ENCODE measurements at places on chromosomes 11 and 22. TPM values are rescaled to one million over a fixed set of nuclear protein-coding genes. Genes with fewer than 3 reads are reported as not detected.
A peak's percentile ranks its signal among the peaks of the same experiment; 100 is the strongest.

- no peaks in the 10 kb centered on the region for H3K27me3 ChIP-seq
- no peak overlapping the region for H3K4me3 ChIP-seq
- H3K4me1 ChIP-seq = peaks cover 11% of the 10 kb centered on the region
These were observed 36.3 kb upstream of the SORL1 start for GRCh38 chr11:121415856-121416255.

DNA sequence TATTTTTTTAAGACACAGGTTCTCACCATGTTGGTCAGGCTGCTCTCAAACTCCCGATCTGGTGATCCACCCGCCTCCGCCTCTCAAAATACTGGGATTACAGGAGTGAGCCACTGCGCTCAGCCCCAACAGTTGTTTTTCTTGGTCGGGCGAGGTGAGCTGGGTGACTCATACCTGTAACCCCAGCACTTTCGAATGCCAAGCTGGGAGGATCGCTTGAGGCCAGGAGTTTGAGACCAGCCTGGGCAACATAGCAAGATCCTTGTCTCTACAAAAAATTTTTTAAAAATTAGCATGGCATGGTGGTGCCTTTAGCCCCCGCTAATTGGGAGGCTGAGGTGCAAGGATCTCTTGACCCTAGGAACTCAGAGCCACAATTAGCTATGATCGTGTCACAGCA, 7.0 kb upstream of the NF2 start:
- H3K4me3 ChIP-seq = no peak overlapping the region
- no peaks in the 10 kb centered on the region for H3K27me3 ChIP-seq
- H3K36me3 ChIP-seq = no peaks in the 10 kb centered on the region
- DNase-seq = no peak
- H3K27ac ChIP-seq = no peak overlapping the region

DNA sequence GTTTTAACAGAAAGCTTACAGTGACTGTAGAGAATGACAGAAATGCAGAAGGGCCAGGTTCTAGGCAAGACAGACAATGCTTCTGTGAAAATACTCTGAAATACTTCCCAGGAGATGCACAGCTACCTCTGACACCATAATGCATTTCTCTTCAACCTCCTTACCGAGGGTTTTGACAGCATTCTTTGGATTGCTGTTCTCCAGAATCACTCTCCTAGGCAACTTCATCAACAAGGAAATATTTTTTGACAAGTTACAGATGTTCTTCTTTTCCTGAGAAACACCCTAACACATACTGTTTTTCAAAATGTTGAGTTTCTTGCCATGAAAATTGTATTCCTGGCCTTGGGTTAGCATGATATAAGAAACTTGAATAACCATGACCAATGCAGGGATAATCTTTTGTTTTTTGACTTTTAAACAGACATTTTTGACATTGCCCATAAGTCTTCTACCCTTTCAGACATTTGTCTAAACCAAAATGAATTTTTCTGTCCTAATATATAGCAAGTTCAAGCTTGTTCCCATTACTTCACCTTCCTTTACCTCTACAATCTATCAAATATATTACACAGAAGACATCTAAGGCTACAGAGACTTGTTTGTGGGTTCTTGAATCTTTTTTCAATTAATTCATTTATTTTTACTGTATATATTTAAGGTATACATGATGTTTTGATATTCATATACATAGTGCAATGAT, 108.1 kb downstream of the CCDC34 start:
- H3K4me3 ChIP-seq = no peak overlapping the region
- H3K27ac ChIP-seq = no peak overlapping the region
- no peaks in the 10 kb centered on the region for H3K36me3 ChIP-seq
- no peaks in the 10 kb centered on the region for H3K4me1 ChIP-seq

GRCh38 chr11:101816613-101817012, 98.2 kb upstream of the CEP126 start:
- no peak for DNase-seq
- no peaks in the 10 kb centered on the region for H3K4me1 ChIP-seq
- no peaks in the 10 kb centered on the region for H3K36me3 ChIP-seq
- H3K27me3 ChIP-seq = no peaks in the 10 kb centered on the region

- peaks cover 9% of the 10 kb centered on the region for H3K4me1 ChIP-seq
- H3K27ac ChIP-seq = no peak overlapping the region
These were observed 514.2 kb downstream of the SOX6 start for GRCh38 chr11:15841931-15842740.

- H3K4me1 ChIP-seq = peaks cover 7% of the 10 kb centered on the region
- no peak overlapping the region for H3K27ac ChIP-seq
- no peaks in the 10 kb centered on the region for H3K36me3 ChIP-seq
- DNase-seq = no peak
- H3K4me3 ChIP-seq = no peak overlapping the region
These were observed 134.3 kb downstream of the SNX19 start for GRCh38 chr11:130781931-130782330.

GRCh38 chr11:69210310-69211035, 54.7 kb downstream of the SMIM38 start:
- H3K4me1 ChIP-seq = no peaks in the 10 kb centered on the region
- H3K27ac ChIP-seq = no peak overlapping the region
- no peaks in the 10 kb centered on the region for H3K27me3 ChIP-seq
- H3K36me3 ChIP-seq = no peaks in the 10 kb centered on the region

Gene PHOX2A
- not detected for total RNA-seq

- no peaks in the 10 kb centered on the region for H3K27me3 ChIP-seq
- peaks cover 5% of the 10 kb centered on the region for H3K4me1 ChIP-seq
- no peak for DNase-seq
- H3K27ac ChIP-seq = no peak overlapping the region
These were observed 466.3 kb downstream of the OPCML start for GRCh38 chr11:133065847-133066485.

DNA sequence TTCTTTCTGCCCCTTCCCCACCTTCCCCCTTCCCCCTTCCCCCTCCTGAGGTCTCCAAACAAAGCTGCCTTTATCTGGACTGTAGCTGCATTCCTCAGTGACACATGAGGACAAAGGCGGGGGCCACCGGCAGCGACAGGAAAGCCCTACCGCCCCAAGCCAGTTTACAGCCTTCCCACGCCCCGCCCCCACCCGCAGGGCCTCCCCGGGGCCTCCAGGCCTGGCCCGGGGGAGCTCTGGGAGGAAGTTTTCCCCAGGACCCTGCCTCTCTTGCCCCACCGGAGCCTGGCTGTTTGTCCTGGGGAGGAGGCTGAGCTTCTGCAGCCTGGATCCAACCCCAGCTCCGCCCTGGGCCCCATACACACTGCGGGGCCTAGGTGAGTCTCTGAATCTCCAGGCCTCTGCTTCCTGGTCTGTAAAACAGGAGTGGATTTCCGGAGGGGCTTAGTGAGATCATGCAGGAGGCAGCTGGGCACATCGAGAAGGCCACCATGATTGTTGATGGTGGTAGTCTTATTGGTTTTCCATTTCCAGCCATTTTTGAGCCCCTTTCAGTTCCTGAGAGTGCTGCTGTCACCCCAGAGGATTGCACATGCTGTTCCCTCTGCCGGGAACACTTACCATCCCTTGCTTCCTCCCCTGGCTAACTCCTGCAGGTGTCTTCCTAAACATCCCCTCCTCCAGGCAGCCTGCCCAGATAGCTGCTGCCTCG, 130.7 kb downstream of the MN1 start:
- no peak for DNase-seq
- no peak overlapping the region for H3K4me3 ChIP-seq
- no peaks in the 10 kb centered on the region for H3K36me3 ChIP-seq
- H3K27me3 ChIP-seq = no peaks in the 10 kb centered on the region
- H3K4me1 ChIP-seq = no peaks in the 10 kb centered on the region
- no peak overlapping the region for H3K27ac ChIP-seq

DNA sequence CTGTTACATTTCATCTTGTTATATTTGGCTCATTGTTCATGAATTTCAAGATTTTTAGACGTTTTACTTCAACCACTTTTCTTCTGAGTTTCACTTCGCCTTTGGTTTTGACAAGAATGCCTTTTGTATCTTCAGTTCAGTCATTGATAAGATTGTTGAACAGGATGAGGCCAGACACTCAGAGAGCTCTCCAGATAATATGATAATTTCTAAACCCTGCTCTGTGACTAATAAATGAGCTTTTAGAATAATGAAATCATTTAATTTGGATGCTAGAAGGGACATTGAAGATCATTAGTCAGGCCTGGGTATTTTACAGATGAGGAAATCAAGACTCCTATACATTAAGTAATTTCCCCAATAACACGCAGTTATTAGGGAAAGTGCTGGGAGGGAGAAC, 37.2 kb upstream of the GRAMD1B start:
- H3K27ac ChIP-seq = no peak overlapping the region
- DNase-seq = no peak
- H3K27me3 ChIP-seq = no peaks in the 10 kb centered on the region
- no peak overlapping the region for H3K4me3 ChIP-seq
- H3K4me1 ChIP-seq = no peaks in the 10 kb centered on the region

Gene PAMR1
- total RNA-seq = 16.4 TPM

Gene BIRC3
- total RNA-seq = 4.0 TPM

- no peaks in the 10 kb centered on the region for H3K27me3 ChIP-seq
- no peak overlapping the region for H3K4me3 ChIP-seq
- H3K4me1 ChIP-seq = no peaks in the 10 kb centered on the region
- peaks cover 40% of the 10 kb centered on the region for H3K36me3 ChIP-seq
These were observed 26.7 kb downstream of the CARS1 start for GRCh38 chr11:3030289-3031070.

- peak overlapping the region; percentile 98 for H3K27ac ChIP-seq
- no peak overlapping the region for H3K4me3 ChIP-seq
- peaks cover 9% of the 10 kb centered on the region for H3K36me3 ChIP-seq
- H3K27me3 ChIP-seq = no peaks in the 10 kb centered on the region
- DNase-seq = no peak
These were observed 28.6 kb downstream of the PPP2R1B start for GRCh38 chr11:111737444-111738210.

DNA sequence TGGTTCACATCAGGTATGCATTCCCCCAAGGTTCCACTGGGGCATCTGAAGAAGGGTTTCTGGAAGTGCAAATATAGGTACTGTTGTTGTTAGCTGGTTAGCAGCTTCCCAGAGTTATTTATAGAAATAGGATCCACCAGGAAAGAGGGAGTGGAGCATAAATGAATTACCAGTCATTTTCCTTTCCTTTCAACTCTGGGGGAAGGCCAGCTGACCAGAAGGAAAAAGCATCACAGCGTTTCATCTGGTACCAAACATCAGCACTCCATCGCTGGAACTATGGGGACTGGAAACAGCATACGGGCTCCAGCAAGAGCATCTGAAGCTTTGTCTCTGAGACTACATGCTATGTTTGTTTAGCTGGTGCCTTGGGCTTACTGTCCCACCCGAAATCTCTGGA, 378.2 kb upstream of the NARS2 start:
- no peaks in the 10 kb centered on the region for H3K4me1 ChIP-seq
- H3K27me3 ChIP-seq = no peaks in the 10 kb centered on the region
- no peaks in the 10 kb centered on the region for H3K36me3 ChIP-seq
- DNase-seq = no peak
- no peak overlapping the region for H3K27ac ChIP-seq

Gene SCGB1D2
- not detected for total RNA-seq

DNA sequence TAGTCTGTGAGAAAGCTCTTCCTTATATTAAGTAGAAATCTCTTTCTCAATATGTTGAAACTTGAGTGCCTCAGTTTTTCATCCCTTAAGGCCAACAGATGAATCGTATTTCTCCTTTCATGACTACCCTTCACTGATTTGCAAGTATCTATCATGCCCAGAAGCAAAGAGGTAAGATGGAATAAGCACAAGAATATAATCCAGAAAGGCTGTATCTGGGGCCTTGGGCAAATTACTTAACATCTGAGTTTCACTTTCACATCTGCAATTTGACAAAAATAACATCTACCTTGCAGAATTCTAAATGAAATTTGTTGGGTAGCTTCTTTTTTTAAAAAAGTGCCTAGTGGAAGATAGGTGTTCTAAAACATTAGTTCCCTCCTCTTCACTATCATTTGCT, 552.4 kb upstream of the ANO5 start:
- no peaks in the 10 kb centered on the region for H3K27me3 ChIP-seq
- H3K27ac ChIP-seq = no peak overlapping the region
- DNase-seq = no peak

DNA sequence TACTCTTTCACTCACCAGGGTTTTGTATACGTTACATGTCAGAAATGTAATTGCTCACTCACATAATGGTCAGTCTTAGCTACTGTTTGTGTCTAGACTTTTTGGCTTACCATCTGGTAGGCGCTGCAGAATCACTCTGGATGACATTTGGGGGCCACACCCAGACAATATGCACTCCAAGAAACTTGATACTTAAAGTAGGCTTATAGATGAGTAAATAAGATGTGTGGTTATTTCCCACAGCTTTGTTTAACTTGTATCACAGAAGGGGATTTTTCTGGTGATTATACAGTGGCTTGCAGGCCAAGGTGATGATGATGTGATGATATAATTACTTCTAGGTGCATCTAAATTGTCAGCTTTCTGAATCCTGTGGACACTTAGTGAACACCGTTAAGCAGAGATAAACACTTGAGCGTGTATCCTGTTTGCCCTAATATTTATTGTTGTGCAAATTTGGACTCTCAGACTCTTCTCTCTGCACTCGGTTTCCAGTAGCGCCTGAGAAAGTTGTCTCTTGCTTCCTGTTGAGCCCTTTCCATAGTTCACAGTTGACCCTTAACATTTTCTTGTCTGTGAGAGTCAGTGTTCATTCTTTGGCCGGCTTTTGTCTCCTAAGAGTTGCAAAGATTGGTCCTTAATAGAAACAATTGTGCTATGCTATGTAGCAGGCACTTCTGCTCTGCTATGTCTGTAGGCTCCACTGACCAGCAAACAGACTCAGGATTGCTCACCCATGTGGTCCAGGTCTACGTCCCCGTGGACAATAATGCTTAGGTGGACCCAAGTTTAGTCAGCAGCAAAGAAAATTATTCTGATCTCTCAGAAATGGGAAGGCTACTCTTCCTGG, 89.3 kb downstream of the PRR5L start:
- no peaks in the 10 kb centered on the region for H3K4me1 ChIP-seq
- no peaks in the 10 kb centered on the region for H3K27me3 ChIP-seq
- no peak overlapping the region for H3K27ac ChIP-seq
- H3K4me3 ChIP-seq = no peak overlapping the region

Gene OOSP3
- total RNA-seq = not detected

Gene ENDOD1
- total RNA-seq = 34.1 TPM

DNA sequence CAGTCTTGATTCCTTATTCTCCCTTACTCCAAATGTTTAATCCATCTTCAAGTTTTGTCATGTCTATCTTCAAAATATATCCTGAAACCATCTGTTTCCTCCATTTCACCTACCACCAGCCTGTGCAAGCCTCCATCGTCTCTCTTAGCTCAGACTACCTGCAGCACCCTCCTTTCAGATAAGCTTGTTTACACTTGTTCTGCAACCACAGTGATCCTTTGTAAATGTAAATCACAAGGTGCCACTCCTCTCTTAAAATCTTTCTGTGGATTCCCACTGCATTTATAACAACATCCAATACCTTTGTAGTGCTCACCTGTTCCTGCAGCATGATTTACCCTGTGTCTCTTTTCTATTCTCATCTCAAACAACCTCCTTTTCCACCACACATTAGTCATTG, 31.8 kb upstream of the GPR83 start:
- no peak for DNase-seq
- H3K36me3 ChIP-seq = peaks cover 11% of the 10 kb centered on the region
- no peaks in the 10 kb centered on the region for H3K27me3 ChIP-seq

Gene DGCR6
- 5.4 TPM for total RNA-seq

All from thyroid gland (tissue), 4 donors.